ENCODE measurements at places on chromosomes 11 and 22.

DNA sequence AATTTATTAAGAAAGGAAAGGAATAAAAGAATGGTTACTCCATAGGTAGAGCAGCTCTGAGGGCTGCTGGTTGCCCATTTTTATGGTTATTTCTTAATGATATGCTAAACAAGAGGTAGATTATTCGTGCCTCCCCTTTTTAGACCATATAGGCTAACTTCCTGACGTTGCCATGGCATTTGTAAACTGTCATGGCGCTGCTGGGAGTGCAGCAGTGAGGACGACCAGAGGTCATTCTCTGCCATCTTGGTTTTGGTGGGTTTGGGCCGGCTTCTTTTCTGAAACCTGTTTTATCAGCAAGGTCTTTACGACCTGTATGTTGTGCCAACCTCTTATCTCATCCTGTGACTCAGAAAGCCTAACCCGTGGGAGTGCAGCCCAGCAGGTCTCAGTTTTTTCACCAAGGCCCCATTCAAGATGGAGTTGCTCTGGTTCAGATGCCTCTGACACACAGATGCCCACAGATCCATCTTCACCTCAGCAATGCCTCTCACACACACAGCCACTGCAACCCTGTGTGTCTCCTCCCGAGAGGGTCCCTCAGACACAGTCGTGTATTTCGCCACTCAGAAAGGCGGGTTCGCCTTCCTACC, 16.4 kb upstream of the JAM3 start:
- no peak for DNase-seq

DNA sequence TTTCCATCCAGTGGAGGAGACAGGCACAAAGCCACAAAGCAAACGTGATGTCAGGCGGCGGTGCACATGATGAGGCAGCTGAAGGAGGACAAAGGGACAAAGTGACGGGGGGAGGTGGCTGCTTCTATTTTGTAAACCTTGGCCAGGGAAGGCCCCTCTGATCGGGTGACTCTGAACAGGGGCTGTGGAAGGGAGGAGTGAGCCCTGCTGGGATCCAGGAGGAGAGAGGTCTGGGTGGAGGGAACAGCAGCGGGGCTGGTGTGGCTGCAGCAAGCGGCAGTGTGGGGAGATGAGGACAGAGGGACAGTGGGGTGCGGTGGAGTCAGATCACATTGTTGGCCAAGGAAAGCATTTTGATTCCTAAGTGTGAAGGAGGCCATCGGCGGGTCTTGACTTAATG, 36.7 kb downstream of the SHISAL1 start:
- DNase-seq = no peak

- DNase-seq = peak; percentile 96
Observed at GRCh38 chr11:66891851-66892660, 35.2 kb downstream of the LRFN4 start.

DNA sequence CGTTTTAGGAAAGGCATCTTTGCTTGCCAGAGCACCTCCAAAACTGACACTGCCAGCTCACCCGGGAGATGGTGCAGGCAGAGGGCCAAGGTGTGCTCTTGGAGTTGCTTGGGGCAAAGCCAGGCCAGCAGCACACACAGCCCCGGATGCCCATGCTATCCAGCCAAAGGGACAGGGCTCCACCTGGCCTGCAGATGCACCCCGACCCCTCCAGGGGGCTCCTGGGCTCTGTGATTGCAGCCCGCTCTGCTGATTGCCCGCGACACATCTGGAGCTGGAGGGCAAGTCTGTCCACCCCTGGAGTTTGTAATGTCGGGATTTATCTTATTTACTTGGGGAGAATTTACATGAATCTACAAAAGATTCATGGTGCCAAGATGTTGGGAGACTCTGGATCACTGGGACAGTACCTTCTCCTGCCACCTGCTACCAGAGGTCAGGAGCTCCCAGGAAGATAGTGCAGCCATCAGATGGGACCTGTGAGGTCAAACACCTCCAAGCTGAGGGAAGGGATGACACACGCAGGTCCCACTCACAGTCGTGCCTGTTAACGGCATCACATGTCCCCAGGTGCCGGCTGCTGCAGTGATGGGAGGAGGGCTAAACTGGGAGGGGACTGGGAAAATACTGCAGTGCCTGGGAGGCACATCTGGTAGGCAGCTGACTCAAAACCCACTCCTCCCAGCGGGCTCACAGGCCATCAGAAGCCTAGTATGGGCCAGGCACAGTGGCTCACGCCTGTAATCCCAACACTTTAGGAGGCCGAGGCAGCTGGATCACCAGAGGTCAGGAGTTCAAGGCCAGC, 17.2 kb downstream of the CBX7 start:
- DNase-seq = peak; percentile 18

DNA sequence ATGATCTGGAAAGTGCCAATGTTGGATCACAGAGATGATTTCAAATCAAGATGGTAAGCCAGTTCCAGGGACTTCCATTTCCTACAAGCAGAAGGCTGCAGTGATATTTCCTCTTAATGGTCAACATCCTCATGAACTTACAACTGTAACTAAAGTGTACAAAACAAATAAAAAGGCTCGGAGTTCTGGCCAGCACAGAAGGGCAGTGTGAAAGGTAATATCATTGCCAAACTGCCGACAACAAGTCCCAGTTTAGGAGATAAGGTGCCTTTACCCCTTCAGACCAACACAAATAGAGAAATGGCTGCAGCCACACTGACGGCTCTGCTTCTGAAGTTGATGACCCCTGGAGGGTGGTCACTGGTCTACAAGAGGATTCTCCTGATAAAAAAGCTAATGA, 91.1 kb downstream of the ETS1 start:
- no peak for DNase-seq

- no peak for DNase-seq
Observed at GRCh38 chr22:36280379-36280778, 27.4 kb downstream of the APOL1 start.

GRCh38 chr11:46537537-46538295, 56.1 kb downstream of the AMBRA1 start:
- peak; percentile 55 for DNase-seq

DNA sequence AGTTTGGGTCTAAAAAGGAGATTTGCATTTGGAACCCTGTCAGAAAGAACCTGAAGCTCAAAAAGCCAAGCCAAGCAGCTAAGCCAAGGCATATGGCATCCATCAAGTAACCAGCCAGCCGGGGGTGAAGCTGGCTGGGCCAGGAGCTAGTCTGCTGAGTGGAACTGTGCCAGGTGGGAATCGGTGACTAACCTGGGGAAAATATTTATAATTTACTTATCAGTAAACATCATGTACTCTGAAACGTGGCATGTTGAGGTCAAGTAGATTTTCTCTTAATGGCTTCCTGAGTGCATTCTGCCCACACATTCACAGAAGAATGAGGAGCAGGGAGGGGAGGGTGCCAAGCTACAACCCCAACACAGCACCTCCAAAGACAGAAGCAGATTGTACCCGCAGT, 70.5 kb upstream of the SESN3 start:
- DNase-seq = no peak
